ENCODE measurements at places on chromosomes 6 and 20.

DNA sequence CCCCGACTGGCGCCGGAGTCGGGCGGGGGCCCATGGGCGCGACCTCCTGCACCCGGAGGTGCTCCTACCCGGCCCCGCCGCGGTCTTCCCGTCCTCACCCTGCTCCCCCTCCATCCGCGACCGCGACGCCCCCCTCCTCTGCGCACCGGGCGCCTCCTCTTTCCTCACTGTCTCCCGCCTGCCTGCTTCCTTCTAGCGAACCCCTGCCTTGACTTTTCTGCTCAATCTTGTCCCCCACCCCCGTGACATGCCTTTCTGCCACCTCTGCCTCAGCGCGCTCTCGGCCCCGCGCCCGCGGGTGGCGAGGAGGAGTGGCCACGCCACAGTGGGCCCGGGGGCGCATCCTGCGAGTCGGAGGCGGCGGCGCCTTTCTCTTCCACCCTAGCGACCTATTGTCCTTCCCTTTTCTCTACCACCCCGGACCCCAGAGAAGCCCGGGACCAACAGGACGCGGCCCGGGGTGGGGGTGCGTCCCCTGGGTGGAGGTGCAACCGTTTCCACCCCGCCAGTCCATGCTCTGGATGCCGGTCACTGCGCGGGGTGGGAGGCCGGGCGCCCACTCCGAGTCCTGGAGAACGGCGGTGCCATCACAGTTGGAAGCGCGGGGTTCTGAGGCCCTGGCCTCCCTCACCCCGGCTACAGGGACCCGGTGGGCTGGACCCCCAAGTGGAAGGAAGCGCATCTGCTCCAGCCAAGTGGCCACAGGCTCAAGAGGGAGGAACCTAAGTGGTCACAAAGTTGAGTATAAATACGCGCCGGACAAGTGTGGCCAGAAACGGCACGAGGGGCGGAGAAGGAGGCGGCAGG is 2.0 kb downstream of the PDE10A start:
- no peak for DNase-seq

DNA sequence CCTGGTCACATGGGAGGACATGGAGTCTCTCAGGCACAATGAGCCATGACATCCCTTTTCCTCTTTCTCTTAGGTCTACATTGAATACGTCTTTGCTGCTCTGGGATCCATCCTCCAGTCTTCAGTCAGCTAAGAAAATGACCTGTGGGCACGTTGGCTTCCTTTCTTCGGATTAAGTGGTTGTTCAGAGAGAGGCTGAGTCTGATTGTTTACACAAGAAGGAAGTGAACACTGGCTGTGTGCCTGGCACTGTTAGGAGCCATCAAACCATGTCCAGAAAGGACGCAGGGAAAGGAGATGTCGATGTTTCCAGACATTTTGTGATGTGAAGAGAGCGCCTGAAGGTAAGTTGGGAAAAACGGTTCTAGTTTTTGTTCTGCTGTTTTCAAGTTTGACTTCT is 309.9 kb upstream of the CDYL start:
- no peak for DNase-seq

DNA sequence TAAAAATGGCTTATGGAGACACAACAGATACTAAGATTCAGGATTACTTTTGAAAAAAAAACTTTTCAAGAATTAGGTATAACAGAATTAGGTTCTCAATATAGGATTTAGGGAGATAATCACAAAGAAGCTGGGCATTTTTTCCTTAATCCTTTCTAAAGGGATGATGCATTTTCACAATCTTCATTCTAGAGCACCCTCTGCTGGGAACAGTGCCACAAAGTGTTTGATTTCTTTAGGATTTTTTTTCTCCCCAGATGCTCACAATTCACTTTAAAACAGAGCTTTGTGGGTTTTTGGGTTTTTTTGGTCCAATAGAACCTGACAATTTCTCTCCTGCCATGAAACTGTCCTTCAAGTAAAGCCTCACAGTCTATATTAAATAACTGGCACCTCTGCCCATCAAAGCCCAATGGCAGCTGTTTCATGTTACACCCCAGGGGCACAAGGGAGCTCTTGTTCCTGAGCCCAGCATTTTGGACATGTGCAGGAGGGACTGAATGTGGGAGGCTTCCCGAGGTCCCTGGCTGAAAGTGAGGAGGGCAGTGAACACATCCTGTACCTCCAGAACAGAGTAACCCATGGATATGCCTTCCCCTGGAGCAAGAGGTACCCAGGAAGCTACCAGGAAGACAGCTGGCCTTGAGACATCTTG is 39.7 kb downstream of the PREP start:
- no peak for DNase-seq

DNA sequence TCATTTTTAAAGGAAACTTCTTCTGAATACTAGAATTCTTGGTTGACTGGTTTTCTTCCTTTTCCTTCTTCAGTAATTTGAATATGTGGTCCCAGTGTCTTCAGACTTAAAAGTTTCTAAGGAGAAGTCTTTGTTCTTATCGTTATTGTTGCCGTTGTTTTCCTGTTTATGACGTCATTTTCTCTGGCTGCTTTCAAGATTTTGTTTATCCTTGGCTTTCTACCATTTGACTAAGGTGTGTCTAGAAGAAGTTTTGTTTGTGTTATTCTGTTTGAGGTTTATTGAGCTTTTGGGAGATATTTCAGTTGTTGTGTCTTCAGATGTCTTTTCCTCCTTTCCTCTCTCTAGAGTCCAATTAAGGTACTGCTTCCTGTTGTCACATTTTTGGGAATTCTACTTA is 24.5 kb downstream of the CDYL start:
- DNase-seq, result no peak

Data from neuronal stem cell (in vitro differentiated cells).